ENCODE measurements at places on chromosomes 3 and 15.

GRCh38 chr3:172908771-172909270 is 158.3 kb downstream of the ECT2 start:
- DNase-seq, result no peak

DNA sequence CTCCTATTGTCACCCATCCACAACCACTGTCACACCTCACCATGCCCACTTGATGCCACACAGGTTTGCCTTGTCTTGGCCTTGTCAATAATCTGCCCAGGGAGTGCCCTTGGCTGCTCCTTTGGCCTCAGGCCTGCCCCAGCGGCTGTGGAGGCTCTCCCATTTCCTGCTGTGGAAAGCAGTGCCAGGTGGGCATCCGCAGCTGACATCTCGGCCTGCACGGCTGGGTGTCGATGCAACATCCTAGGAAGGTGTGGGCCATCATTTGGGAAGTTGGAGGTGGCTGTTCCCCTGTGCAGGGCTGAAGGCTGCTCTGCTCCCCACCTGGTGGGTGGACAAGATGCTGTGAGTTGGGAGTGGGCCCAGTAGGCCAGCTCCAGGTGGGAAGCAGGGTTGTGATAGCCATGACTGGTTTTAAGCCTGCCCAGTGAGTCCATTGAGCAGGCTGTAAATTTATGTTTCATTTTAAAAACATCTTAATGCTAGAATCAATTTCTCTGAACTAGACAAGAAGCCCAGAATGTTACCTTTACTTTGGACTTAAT is 12.5 kb downstream of the DNAH1 start:
- DNase-seq, result no peak

DNA sequence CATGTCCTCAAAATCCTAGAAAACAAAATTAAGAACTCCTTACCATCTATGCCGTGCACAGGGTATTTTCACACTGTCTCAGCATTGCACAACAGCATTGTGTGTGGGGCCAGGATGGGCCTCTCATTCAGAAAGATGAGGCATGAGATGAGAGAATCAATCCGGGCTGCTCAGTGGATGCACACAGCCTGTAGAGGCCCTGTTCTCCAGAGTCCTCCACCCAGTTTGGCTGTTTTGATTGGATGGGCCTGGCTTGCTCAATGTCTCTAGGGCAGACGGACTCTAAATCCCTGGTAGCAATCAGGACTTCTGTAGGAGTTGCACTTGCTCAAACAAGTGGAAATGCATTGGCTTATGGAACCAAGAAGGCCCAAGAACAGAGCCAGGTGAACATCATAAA is 20.2 kb upstream of the CPNE9 start:
- no peak for DNase-seq

DNA sequence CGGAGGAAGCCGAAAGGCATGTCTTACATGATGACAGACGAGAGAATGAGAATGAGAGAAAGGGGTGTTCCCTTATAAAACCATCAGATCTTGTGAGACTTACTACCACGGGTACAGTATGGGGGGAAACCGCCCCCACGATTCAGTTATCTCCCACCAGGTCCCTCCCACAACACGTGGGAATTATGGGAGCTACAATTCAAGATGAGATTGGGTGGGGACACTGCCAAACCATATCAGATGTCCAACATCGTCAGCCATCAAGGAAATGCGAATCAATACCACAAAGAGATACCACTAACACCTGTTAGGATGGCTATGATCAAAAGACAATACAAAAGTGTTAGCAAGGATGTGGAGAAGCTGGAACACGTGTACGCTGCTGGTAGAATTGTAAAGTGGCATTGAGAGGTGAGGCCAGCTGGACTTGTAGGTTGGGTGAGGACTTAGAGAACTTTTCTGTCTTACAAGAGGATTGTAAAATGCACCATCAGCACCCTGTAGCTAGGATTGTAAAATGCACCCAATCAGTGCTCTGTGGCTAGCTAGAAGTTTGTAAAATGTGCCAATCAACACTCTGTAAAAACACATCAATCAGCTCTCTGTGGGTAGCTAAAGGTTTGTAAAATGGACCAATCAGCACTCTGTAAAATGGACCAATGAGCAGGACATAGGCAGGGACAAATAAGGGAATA is 37.5 kb downstream of the VGLL4 start:
- DNase-seq, result no peak

- no peak for DNase-seq
These were observed 70.9 kb downstream of the TGFBR2 start for GRCh38 chr3:30677347-30677685.

GRCh38 chr3:14369675-14370669 is 32.4 kb upstream of the SLC6A6 start:
- DNase-seq, result no peak

DNA sequence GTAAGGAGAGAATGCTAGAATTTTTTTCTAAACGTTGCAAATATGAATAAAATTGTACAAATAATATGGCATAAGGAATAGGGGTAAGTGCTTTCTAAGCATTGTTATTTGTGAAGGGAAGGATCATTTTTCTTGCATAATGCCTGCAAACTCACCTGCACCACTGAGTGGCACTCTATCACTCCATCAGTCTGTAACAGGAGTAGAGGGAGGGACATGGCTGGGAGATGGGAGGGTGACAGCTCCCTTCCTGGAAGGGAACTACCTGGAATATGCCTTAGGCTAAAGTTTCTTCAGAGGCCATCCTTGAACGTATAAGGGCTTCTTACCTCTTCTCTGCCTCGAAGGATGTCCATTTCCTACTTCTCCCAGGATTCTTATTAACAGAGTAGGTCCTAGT is 3.0 kb downstream of the NAALADL2 start:
- no peak for DNase-seq

DNA sequence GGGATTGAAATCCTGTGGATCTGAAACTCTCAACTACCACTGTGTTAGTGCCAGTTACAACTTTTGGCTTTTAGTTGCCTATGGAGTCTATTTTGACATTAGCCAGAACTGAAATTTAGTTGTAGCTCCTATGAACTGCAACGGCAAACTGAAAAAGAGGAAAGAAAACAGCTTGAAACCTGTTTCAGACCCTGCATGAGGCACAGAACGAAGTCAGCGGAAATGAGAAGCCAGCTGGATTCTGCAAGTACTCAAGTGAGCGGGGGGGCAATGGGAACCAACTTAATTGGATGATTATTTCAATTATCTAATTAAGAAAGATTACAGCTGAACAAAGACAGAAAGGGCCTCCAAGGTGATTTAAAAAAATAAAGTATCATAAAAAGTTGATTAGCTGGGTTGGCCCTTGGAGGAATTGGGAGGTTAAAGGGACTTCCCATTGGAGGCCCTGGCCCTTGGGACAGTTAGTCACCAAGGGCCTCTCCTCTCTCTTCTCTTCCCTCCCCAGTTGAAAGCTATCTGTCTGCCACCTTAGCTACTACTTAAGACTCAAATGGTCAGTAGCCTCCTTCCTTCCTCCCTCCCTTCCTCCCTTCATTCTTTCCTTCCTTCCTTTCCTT is 352.1 kb downstream of the SHQ1 start:
- DNase-seq, result no peak

GRCh38 chr3:74054566-74054965 is 429.8 kb upstream of the PDZRN3 start:
- no peak for DNase-seq

DNA sequence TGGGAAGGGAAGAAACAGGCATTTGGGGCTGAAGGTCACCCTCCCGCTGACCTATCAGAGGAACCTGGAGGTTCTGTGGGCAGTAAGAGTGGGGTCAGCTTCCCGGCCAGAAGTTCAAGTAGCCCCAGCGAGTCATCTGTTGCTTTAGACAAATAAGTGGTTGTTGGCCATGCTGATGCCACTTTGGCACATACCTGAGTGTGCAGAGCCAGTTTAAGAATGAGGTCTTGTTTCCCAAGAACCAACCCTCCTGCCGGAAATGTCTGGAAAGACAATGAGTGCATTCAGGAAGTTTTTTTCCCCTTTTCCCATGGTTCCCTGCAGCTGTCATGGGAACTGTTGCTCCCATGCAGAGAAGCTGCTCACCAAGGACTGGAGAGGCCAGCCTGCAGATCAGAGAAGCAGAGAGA is 166.7 kb downstream of the ZNF621 start:
- DNase-seq, result no peak

GRCh38 chr15:81666839-81667238 is 292.8 kb upstream of the TMC3 start:
- no peak for DNase-seq

DNA sequence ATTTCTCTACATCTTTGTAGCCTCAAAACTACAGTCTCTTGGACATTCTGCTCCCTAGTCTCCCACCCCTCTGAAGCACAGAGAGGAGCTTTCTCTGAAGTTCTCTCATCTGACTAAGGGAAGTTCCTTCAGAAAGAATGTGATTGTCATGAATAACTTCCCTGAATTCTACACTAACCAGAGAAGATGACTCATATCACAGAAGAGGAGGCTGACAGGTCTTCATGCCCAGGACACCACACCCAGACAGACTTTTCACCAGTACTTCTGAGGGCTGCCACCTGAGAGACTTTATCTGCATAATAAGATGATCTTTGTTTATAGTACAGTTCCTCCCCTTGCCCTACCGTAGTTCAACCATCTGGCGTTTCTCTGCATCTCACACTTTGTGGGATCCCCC is 52.8 kb downstream of the CDIN1 start:
- no peak for DNase-seq
